Posterior vena cava (tissue), 2 donors: ENCODE measurements at places on chromosomes 7 and 10. TPM values are rescaled to one million over a fixed set of nuclear protein-coding genes. Genes with fewer than 3 reads are reported as not detected.
A peak's percentile ranks its signal among the peaks of the same experiment; 100 is the strongest.

DNA sequence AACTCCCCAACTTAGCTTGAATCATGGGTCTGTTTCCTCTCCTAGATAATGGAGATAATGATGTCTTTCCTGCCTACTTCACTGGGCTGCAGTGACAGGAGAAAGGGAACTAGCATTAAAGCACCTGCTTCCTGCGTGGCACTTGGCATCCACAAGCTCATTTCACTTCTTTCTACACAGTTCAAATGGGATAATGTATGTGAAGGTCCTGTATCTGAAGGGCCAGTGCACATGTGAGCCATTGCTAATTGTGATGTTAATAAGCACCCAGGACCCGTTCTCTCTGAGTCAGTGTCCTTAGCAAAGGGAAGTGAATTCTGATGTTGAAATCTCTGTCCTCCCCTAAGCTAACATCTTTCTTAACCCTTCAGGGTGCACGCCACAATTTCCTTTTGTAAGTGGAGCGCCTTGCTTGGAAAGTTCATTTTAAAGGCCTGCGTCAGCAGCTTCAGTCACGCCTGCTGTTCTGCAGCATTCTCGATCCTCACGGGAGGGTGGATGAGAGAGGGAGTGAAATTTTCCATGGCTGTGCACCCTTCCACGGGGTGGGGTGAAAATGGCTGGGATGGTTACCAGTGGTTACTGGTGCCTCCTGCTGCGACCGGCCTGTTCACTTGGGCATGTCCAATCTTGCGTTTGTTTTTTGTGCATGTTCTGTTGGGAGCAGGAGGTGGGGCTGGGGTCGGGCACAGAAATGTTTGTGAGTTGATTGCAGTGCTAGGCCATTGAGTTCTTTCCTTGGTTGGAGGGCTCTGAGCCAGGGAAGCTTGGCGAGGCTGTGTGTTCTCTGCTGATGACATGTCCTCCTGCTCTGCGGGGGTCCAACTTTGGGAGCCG lies 59.2 kb downstream of the HK1 start:
- peak; percentile 73 for DNase-seq

GRCh38 chr10:103232131-103232673 lies 13.5 kb upstream of the RPEL1 start:
- no peak for DNase-seq

- DNase-seq, result no peak
These were observed 32.8 kb downstream of the MKRN1 start for GRCh38 chr7:140446467-140446866.

The TSPAN12 gene
- 9.8 TPM for total RNA-seq

The TSPAN13 gene
- 7.8 TPM for total RNA-seq
